ENCODE measurements at places on chromosomes 2 and 18. TPM values are rescaled to one million over a fixed set of nuclear protein-coding genes. Genes with fewer than 3 reads are reported as not detected.

The SH2D6 gene
- not detected for total RNA-seq

The STEAP3 gene
- 30.7 TPM for total RNA-seq

The DAW1 gene
- total RNA-seq, result 0.59 TPM

The RNASEH1 gene
- total RNA-seq, result 47.5 TPM

The PTPRM gene
- 50.6 TPM for total RNA-seq

The GPBAR1 gene
- total RNA-seq, result not detected

The CRYBA2 gene
- not detected for total RNA-seq

The UGT1A4 gene
- total RNA-seq, result not detected

The C1QL2 gene
- total RNA-seq, result not detected

The CROCC2 gene
- total RNA-seq, result not detected

The RMND5A gene
- 20.5 TPM for total RNA-seq

The GCG gene
- total RNA-seq, result not detected

The IRS1 gene
- total RNA-seq, result 10.4 TPM

The HNMT gene
- 24.9 TPM for total RNA-seq

The C18orf54 gene
- total RNA-seq, result 8.6 TPM

The SERPINB4 gene
- 0.09 TPM for total RNA-seq

The SPATA3 gene
- total RNA-seq, result not detected

The TBC1D8 gene
- 0.32 TPM for total RNA-seq

The TOGARAM2 gene
- 0.09 TPM for total RNA-seq

The SLC5A7 gene
- total RNA-seq, result not detected

The FBXO48 gene
- total RNA-seq, result 0.37 TPM

The ASIC4 gene
- total RNA-seq, result 0.09 TPM

The LYPD6 gene
- 7.8 TPM for total RNA-seq

The CNOT9 gene
- total RNA-seq, result 43.0 TPM

The RBKS gene
- total RNA-seq, result 1.5 TPM

The SCN9A gene
- 57.8 TPM for total RNA-seq

The ZSCAN30 gene
- total RNA-seq, result 14.8 TPM

The PLEK gene
- total RNA-seq, result under 0.01 TPM

The CNNM4 gene
- 3.3 TPM for total RNA-seq

The CNTNAP5 gene
- not detected for total RNA-seq

The MAP3K19 gene
- total RNA-seq, result not detected

The IL1A gene
- total RNA-seq, result 86.3 TPM

The TMEM247 gene
- total RNA-seq, result not detected

The HS6ST1 gene
- total RNA-seq, result 19.9 TPM

Data from smooth muscle cell of the umbilical artery (primary cell).